ENCODE measurements at places on chromosomes 1 and 21.

DNA sequence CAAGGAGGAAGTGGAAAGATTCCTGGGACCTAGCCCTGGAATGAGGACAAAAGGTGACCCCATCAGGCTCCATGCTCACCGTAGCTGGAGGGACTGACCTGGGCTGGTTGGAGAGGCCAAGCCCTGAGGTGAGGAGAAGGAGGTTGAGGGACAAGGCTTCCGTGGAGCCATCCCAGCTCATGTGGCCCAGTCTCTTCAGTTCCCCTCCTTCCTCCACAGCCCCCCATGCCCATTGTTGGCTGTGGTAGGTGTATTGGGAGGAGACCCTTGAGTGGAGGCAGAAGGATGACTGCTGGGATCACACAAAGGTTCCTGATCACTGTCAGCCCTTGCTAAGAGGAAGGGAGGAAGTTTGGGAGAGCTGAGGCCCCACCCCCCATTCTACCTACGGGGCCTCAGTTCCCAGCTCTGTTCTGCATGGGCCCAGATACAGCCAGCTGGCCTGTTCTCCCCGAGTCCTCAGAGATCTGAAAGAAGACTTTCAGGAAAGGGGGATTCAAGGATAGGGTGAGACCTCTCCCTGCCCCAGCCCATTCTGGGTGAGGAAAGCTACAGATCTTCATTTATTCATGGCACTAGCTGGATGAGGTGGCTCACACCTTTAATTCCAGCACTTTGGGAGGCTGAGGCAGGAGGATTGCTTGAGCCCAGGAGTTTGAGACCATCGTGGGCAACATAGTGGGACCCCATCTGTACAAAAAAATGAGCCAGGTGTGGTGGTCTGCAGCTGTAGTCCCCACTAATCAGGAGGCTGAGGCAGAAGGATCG is 17.3 kb downstream of the RHBG start:
- DNase-seq: no peak

DNA sequence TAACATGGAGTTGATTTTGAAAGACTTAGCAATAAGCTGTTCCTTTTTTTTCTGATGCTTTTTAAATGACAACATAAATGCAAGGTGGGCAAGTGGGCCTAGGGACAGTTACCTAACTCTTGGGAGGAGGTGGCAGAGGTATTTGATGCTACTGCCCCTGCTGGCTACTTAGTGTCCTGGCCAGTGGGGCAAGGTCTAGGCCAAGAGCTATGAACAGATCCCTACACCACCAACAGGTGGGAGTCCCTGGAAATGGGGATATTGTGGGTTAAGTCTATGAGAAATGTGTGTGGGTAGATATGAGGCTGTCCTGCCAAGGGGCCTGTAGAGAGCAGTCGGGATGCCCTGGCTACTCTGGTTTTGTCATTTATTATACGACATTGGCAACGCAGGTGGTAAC is 31.3 kb upstream of the B3GALT5 start:
- DNase-seq: no peak

DNA sequence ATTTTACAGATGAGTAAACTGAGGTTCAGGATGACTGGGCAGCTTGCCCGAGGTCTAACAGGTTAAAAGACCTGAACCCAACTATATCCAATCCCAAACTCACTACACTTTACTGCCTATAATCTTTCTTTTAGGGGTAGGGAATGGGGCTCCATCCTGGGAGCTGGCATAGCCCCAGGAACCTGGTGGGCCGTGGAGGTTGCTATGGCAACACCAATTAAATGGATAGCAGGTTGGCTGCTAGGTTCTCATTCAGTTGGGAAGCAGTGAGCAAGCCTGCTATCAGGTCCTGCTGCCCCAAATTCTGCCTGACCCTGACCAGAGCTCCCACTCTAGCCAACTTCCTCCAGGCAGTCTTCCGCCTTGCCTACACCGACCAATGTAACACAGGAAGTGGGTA is 40.9 kb downstream of the LRP8 start:
- peak; percentile 22 for DNase-seq

GRCh38 chr1:10874351-10874750 is 77.9 kb upstream of the CASZ1 start:
- no peak for DNase-seq

GRCh38 chr1:20255666-20256065 is 35.0 kb upstream of the VWA5B1 start:
- DNase-seq: peak; percentile 67

GRCh38 chr1:244727871-244728474 is 75.0 kb downstream of the DESI2 start:
- no peak for DNase-seq

DNA sequence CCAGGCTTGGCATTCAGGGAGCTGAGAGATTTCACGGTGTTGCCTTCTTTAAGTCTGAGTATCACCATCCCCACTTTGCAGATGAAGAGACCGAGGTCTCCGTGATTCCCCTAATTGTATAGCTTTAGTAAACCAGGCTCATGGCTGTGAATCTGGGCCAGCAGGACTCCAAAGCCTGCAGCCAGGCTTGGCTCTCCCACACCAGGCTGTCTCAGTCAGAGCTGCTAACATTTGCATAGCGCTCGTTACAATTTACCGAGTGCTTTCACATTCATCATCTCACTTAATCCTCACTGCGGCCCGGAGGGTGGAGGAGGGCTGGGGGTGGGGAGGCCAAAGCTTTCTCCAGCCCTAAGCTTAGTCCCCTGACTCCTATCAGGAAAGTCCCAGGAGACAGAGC is 11.7 kb downstream of the C1orf94 start:
- DNase-seq: no peak

GRCh38 chr21:44965251-44966022 is 25.6 kb downstream of the SLX9 start:
- peak; percentile 78 for DNase-seq

GRCh38 chr21:46154955-46155513 is 345 bp downstream of the FTCD start:
- DNase-seq: no peak

GRCh38 chr1:240467895-240468294 is 144.1 kb downstream of the GREM2 start:
- no peak for DNase-seq

DNA sequence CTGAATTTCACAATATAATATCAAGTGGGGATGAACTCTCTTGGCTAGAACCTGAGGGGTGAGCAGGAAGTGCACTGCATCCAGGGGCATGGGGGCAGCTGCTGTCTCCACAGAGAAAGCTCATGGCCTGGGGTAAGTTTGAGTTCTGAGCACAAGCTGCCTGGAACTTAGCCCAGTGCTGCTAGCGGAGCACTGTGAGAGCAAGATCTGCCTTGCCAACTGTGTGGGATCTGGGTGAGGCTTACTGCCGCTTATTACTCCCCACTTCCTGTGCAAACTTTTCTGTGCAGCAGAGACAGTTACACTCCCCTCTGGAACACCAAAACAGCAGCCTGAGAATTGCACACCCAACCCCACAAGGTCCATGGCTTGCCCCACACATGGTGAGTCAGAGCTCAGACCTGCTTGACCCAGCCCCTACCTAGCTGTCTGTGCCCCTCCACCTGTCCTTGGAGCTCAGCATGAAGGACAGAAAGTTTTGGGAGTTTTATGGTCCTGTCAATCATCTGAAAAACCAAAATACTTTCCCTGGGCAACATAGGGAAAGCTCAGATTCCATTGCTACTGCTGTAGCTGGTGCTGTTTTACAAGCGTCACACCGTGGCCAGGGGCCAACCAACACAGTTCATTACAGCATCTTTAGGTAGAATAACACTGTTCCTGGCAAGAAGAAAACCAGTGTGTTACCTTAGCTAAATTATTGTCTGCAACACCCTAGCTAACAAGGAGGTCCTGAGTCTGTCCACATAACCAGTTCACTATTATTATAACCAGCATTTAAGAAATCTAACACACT is 762.1 kb upstream of the NEGR1 start:
- peak; percentile 55 for DNase-seq

- no peak for DNase-seq
Observed at GRCh38 chr1:62516600-62516999, 79.8 kb downstream of the USP1 start.

DNA sequence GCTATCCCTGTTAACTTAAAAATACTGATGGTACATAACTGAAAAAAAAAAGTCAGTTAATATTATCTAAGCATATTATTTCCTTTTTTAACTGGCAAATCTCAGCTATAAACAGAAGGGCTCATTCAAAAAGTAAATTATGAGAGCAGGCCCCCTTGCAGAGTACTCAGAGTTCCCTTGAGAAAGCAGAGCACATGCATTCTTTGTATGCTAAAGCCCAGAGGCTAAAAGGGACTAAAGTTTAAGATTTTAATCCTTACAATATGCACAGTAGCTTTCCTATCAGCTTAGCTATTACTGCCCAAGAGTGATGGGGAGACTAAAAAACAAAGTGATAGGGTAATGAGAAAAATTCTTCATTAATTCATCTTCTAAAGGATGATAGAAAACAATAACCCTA is 18.5 kb downstream of the SLC16A1 start:
- peak; percentile 36 for DNase-seq

GRCh38 chr1:23453455-23454000 is 29.0 kb upstream of the TCEA3 start:
- no peak for DNase-seq

DNA sequence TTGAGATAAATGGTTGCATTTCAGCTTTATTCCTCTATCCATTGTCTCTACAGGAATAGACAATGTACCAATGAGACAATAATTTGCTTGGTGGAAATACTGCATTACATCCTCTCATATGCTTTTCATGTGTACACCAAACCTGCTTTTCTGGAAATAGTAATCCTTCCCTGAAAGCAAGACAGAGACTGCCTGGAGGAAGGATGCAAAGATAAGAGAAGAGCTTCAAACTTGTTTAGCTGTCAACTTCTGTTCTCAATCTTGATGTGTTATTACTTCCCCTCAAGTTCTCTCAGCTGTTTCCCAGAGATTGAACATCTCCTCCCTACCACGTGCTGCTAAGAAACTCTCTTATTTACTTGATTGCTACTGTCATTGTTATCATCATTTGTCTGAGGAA is 1125.4 kb upstream of the TMPRSS15 start:
- DNase-seq: no peak

GRCh38 chr1:56137090-56137489 is 442.3 kb downstream of the PLPP3 start:
- no peak for DNase-seq

DNA sequence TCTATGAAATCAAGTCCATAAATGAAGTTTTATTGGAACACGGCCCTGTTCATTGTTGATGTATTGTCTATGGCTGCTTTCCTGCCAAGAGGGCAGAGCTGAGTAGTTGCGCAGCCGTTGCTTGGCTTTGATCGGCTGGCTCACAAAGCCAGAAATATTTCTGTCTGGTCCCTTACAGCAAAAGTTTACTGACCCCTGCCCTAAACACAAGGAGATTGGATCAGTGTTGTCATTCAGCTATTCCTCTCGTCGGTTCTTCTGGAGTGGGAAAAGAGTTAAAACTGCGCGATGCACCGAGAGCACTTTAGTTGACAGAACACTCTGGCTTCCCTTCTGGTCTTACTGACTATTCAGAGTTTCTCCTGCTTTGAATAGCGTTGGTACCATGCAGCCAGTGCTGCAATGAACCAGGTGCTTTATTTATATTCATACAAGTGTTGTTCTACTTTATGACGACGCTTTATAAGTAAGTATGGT is 868 bp downstream of the ZBTB40 start:
- DNase-seq: peak; percentile 39

DNA sequence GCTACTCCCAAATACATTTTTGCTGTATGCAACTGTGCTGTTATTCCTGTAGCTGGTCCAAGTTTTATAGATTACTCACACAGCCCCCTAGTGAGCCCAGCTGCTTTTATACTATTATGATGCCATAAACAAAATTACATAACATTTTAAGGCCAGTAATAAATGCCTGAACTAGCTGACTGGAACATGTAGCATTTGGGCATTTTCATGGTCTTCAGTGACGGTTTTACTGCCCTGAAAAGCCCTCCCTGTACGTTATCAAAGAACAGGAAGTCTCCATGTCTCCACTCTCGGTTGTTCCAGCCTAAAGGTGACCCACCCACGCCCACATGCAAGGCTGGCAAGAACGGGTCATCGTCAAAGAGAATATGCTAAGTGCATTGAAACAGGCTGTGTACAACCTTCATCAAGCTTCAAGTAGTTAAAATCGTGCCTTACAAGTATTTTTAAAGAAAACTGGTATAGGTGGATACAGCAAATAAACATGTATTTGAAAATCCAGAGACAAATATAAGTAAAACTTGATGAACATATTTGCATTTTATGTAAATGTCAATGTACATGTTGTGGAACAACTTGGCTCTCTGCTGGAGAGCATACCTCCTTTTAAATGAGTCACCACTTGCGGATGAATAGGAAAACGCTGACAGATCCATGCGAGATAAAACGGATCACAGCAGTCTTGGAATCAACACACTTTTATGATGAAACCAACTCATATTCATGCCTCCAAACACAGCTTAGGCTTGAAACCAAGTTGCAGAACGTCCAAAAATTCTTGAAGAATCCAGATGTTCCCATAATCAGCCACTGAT is 520.5 kb downstream of the SMYD3 start:
- DNase-seq: peak; percentile 78

GRCh38 chr1:228650141-228650540 is 85.1 kb upstream of the RHOU start:
- no peak for DNase-seq

- DNase-seq: no peak
Observed at GRCh38 chr21:34158866-34159835, 85.8 kb downstream of the MRPS6 start.

GRCh38 chr1:170749959-170750358 is 86.0 kb downstream of the PRRX1 start:
- DNase-seq: no peak

GRCh38 chr1:15953294-15953771 is 22.6 kb downstream of the ZBTB17 start:
- DNase-seq: peak; percentile 38

DNA sequence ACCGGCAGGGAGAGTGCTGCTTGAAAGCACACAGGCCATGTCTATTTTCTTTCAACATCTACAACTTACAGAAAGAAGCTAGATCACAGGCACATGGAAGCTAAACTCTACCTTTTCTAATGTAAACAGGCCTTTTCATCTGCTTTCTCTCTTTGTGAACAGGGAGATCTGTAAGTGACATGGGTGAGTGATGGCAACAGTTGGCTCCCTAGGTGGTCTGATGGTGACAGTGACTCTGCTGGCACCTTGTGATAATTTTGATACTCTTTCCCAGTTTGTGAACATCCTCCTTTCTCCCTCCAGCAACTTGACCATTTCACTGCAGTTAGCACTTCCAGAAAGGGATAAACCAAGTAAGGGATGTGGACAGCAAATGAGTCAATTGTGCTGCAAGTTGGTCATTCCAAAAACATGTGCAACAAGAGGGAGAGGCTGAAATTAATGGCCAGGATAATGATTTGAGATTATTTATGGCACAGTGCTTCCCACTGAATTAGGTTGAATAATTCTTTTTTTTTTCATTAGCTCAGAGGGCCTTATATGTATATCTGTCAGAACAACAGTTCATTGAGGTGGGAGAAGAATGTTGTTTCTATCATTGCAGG is 89.5 kb downstream of the XCL2 start:
- no peak for DNase-seq

GRCh38 chr1:46544561-46545240 is 6.7 kb downstream of the KNCN start:
- DNase-seq: no peak

- DNase-seq: no peak
Observed at GRCh38 chr21:38942748-38943211, 137.1 kb downstream of the ETS2 start.

Measured in A673 (cell line).